Activated T-helper 17 cell treated with anti-CD3 and anti-CD28 coated beads, Interleukin-2, amount 50 U/mL, for 72 hours (primary cell): ENCODE measurements at places on chromosomes 1 and 21.

DNA sequence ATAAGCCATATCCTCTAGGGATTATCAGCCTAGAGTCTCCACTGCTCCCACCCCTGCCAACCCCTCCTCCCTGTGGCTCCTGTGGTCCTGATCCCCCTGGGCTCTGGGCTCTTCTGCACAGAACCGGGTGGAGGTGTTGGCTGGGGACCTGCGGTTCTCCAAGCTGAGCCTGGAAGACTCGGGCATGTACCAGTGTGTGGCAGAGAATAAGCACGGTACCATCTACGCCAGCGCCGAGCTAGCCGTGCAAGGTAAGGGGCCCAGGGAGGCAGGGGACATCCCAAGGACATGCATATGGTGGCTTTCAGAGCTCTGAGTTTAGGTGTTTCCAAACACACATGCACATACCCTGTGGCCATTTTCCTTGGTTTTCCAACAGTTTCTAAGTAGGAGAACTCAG is 19.3 kb downstream of the CNTN2 start:
- no peak for ATAC-seq

DNA sequence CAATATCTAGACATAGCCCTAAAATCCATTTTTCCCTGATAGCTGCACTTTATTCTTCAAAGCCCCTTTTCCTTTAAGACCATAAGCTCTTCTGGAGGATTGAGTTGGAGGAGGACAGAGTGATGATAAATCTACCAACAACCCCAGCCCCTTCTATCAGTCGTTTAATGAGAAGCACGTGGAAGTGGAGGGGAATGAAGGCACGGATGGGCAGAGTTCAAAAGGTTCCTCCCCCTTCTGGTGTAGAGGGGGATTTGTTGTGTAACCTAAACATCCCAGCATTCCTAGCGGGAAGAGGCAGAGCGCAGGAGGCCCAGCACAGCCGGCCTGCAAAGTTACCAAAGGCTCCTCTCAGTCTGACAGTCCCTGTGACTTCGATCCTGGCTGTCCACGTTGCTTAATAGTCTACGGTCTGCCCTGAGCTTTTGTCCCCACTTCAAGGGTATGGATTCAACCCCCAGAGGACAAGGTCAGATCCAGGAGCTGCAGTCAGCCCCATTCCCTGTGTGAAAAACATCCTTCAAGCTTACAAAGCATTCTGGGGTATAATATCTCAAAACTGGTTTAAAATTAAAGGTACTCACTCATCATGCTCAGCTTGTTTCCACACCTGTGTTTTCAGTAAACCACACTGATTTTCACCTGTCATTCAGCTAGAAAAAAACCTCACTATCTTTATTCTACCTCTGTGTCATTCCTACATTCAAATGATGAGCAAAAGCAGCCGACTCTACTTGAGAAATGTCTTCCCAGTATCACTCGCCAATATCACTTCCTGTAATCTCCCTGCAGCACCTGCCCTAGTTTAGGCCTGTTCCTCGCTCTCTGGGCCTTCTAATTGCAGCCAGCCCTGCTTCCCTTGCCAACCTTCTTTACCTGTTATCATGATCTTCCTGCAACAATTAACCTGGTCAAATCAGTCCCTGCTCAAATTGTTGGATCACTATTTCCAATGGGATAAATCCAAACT is 117.9 kb downstream of the PLPP3 start:
- no peak for ATAC-seq

GRCh38 chr1:15911927-15912326 is 64.0 kb downstream of the ZBTB17 start:
- no peak for ATAC-seq

DNA sequence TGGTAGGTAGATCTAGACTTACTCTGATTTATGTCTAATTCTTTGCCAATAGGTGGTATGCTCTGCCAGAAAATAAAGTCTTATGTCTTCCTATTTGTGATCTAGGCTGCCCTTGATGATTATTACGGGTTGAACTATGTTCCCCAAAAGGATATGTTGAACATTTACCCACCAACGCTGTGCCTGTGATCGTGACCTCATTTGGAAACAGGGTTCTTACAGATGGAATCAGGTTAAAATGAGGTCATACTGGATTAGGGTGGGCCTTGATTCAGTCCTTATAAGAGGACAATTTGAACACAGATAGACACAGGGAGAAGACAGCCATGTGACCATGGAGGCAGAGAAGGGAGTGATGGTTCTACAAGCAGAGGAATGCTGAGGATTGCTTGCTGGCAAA is 95.1 kb upstream of the BCAR3 start:
- ATAC-seq = no peak

DNA sequence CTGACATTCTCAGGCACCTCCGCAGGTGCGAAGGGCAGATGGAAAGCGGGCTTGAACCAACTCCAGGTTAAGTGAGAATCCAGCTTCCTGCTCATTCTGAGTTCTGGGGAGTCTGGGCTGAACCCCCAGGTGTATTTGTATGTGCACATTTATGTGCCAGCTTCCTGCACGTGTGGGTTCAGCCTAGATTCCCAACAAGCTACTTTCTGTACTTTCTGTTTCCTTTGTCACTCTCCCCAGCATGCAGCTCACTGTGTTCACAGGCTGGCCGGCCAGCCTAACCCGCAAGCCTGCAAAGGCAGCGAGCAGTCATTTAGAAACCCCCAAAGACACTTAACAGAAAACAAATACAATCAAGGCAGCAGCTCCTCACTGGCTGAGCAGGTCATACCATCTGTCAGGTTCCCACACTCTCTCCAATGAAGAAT is 1.3 kb upstream of the IL19 start:
- peak; percentile 77 for ATAC-seq

GRCh38 chr1:229127301-229127700 is 143.6 kb upstream of the RAB4A start:
- peak; percentile 98 for ATAC-seq

DNA sequence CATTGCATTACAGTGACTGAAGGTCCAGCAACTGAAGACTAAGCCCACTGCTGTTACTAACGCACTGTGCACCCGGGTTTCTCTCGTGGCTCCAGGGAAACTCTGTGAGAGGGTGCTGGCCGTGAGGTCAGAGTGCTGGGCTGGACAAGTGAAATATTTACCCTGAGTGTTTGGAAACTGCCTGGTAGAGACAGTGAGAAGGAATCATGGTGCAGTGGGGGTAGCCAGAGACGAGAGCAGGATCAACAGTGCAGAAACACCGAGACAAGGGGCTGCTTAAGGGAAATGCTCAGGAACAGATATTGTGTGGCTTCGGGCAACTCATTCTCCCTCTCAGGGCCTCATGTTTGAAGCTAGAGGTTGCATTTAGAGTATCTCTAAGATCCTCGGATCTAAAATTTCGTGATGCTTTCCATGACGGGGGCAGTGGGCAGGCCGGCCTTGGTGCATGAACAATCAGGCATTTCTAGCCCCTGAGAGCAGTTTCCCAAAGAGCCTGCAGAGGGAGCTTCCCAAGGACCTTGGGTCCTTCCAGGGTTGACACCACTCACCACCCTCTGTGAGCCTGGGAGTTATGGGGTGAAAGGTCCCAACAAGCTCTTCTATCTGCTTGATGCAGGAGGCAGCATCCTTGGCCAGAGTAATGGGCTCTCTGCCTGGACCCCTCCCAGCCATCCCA is 9.7 kb downstream of the CD2 start:
- peak; percentile 4 for ATAC-seq

- ATAC-seq = no peak
These were observed 99.1 kb upstream of the NGF start for GRCh38 chr1:115437196-115437595.

DNA sequence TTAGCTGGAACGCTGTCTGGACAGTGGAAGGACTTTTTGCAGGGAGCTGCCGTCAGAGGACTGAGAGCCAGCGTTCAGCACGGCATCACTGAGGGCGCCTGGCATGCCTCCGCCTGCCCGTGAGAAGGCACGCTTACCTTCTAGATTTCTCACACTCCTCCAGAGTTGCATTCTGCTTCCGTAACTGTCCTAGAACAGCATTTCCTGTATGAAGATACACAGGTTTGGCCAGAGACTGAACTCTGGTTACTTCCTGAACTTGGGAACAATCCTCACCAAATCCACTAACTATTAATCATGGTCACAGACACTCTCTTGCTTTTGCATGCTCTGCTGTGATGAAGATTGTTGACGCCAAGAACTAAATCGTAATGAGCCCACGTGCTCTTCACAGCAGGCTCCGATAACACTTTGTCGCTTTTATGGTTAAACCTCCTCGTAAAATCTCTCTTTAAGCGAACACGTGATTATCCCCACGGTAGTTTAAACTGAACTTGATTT is 93.5 kb downstream of the KIF26B start:
- no peak for ATAC-seq

DNA sequence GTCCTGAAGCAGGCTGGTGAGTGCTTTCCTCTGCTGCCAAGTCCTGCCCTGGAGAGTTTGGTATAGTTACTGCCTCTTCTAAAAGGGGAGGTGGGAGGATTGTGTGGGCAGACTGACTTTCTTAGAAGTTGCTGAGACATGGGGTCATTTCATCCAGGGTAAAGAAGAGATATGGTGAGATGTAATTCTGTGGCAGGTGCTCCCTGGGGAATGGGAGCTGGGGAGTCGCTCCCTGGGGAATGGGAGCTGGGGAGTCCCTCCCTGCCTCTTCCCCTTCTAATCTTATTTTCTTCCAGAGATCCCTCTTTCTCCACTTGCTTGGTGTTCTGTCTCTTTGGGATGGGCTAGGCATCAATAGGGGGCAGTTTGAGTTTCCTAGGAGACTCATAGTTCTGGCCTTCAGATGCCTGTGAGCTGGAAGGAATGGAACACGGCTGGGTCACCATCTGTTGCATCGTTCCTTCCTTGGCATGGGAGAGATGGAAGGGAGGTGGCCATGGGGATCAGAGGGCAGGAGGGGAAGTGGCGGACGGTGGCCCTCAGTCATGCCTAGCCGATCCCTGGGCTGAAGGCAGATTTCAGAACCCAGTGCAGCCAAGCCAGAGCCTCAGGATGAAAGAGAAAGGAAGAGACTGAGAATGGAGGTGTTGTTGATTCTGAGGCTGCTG is 59.0 kb downstream of the NFASC start:
- no peak for ATAC-seq

- ATAC-seq = no peak
These were observed 31.9 kb downstream of the OTUD7B start for GRCh38 chr1:149978547-149979023.

DNA sequence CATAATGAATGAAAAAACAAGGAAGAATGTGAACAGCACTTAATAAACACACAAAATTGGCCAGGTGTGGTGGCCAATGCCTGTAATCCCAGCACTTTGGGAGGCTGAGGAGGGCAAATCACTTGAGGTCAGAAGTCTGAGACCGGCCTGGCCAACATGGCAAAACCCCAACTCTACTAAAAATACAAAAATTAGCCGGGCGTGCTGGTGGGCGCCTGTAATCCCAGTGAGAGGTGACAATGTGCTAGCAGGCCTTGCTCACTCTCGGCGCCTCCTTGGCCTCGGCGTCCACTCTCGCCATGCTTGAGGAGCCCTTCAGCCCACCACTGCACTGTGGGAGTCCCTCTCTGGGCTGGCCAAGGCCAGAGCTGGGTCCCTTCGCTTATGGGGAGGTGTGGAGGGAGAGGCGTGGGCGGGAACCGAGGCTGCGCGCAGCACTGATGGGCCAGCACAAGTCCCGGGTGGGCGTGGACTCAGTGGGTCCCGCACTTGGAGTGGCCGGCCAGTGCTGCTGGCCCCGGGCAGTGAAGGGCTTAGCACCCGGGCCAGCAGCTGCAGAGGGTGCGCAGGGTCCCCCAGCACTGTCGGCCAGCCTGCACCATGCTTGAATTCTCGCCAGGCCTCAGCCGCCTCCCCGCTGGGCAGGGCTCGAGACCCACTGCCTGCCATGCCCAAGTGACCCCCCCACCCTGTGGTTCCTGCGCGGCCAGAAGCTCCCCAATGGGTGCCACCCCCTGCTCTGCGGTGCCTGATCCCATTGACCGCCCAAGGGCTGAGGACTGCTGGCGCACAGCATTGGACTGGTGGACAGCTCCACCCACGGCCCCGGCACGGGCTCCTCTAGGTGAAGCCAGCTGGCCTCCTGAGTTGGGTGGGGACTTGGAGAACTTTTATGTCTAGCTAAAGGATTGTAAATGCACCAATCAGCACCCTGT is 30.6 kb upstream of the ATG4C start:
- no peak for ATAC-seq

DNA sequence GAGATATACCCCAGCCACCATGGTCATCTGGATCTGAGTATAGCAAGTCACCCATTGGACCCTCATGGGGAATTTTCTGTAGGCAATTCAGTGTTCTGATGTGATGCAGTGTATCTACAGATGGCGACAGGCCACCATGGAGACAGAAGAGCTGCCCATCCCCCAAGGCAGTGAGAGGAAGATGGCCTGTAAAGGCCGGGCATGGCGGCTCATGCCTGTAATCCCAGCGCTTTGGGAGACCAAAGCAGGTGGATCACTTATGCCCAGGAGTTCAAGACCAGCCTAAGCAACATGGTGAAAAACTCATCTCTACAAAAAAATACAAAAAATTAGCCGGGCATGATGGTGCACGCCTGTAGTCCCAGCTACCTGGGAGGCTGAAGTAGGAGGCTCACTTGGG is 41.1 kb upstream of the CTPS1 start:
- no peak for ATAC-seq

- ATAC-seq = no peak
These were observed 1.5 kb downstream of the CCN1 start for GRCh38 chr1:85581802-85582686.

GRCh38 chr1:60978421-60979357 is 103.7 kb upstream of the NFIA start:
- ATAC-seq = peak; percentile 69

DNA sequence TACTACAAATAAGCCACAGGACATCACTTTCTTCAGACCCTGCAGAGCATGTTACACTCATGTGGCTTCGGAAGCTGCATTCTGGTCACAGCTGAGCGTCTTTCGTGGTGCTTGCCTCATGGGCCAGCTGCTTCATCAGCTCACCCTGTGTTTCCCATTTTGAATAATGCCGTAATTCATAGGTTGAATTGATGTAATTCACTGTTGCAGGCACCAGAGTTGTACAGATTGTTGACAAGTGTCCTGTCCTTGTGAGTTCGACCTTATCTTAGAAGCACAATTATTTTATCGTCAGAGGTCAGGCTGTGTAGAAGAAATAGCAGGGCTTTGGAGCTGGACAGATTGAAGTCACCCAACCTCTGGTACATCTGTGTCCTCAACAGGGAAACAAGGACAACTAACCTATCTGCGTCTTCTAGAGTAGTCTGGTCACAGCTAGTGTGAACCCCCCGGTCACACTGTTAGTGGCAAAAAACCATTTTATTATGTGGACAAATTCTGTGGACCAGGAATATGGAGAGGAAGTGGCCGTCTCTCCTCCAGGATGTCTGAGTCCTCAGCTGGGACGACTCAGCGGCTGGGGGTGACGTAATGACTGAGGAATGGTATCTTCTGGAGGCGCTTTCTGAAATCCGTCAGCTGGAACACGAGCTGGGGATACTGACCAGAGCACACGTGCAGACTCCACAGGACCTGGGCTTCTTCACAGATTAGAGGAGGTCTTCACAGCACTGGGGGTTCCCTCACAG is 17.8 kb downstream of the PKNOX1 start:
- no peak for ATAC-seq

DNA sequence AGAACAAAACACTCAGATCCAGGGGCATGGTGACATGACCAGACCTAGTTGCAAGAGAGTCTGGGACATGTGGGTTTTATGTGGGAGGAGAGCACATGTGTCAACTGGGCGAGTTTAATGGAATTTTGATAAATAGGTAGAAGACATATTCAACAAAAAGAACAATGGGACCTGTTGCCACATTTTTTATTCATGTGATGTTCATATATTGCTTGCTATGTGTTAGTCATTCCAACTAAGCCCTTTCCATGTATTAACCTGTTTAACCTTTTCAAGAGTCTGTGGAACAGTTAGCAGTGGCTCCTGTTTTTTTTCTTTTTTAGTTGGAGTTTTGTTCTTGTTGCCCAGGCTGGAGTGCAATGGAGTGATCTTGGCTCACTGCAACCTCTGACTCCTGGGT is 30.1 kb upstream of the CSF3R start:
- no peak for ATAC-seq

- no peak for ATAC-seq
These were observed 5.1 kb downstream of the SRSF4 start for GRCh38 chr1:29176576-29176975.
